ENCODE measurements at places on chromosomes 3 and 15.

DNA sequence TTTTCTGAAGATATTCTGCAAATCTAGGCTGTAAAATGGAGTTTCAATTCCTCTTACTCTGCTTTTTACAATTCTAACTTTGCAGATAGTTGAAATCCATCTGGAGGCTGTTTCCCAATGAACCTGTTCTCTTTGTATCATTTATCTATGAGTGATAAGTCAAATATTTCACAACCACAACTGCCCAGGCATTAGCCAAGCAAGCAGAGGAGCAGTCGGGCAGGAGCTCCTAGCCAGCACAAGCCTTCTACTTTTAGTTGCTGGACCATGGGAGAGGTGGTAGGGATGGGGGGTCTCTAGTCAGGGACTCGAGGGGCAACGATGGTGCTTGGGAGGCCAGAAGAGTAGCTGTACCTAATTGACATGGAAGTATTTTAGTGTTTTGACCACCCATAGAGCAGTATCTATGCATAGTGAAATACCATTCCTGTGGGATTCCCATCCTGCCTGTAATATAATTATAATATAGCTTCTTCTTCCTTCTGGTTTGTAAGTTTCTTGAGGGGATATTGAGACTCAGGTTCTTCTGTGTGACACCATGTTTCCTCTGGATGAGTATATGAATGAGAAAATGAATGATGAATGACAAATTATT is 353.5 kb upstream of the IL12A start:
- no peak for DNase-seq

- DNase-seq: peak; percentile 93
Observed at GRCh38 chr3:10344147-10344943, 23.4 kb upstream of the SEC13 start.

DNA sequence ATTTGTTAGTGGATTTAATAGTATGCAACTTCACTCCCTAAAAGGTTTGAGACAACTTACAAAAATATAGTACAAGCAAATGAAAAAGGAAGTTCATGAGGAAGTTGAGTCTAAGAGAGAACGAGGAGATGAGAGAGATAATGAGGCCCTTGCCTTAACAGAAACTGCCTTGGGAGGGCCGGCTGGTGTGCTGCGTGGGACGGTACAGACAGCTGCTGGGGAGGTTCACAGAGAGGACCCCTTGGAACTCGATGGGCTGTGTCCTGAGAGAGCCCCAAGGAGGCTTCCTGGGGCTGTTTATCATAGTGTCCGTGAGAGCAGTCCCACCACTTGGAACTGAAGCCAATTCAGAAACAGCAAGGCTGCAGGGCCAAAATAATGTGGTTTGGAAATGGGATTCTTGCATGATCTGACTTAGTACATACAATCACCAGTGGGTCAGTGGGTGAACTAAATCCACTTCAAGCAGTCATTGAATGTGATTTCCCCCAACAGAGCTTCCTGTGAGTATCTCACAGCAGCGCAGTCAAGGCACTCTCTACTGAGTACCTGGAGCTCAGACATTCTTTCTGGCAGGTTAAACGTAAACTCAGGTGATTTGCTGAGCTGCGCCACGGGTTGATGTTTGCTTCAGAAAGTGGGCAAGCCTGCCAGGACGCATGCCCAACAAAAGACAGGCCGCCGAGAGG is 90.8 kb downstream of the CRTC3 start:
- no peak for DNase-seq

- DNase-seq: no peak
Observed at GRCh38 chr15:48175126-48175525, 3.0 kb downstream of the MYEF2 start.

- no peak for DNase-seq
Observed at GRCh38 chr3:16449369-16449768, 64.1 kb downstream of the RFTN1 start.

DNA sequence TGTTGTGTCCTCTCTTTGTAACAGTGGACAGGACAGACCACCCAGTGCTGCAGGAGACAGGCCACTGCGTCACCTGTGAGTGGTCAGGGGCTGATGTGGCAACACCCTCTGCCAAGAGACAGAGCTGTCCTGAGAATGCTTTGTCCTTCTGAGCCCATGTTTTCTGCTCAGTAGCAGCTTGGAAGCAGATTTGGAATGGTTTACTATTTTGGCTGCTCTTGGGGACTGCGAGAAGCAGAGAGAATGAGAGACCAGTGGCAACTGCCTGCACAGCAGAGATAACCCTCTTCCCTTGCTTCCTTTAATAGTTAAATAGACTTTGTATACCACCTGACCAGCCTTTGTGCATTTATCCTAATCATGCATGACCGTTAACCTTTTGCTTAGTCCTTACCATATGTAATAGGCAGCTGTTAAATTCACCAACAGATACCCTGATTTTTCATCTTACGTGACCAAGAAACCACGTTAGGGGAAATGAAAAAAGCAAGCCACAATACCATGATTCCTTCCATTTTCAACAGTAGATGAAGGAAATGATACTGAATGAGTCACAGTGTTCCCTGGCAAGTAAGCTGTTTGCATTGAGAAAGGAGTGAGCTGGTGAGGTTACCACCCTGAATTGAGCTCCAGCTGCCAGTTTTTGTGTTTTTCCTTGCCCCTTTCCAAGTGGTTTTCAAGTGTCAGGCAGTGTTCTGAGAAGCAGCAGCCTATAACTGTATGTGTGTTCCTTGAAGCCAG is 35.5 kb downstream of the B3GALNT1 start:
- DNase-seq: no peak

- no peak for DNase-seq
Observed at GRCh38 chr15:51114437-51115119, 19.9 kb upstream of the TNFAIP8L3 start.

GRCh38 chr3:124588794-124589193 is 141.5 kb upstream of the UMPS start:
- DNase-seq: no peak

GRCh38 chr15:45640616-45641015 is 5.8 kb downstream of the SQOR start:
- DNase-seq: no peak

DNA sequence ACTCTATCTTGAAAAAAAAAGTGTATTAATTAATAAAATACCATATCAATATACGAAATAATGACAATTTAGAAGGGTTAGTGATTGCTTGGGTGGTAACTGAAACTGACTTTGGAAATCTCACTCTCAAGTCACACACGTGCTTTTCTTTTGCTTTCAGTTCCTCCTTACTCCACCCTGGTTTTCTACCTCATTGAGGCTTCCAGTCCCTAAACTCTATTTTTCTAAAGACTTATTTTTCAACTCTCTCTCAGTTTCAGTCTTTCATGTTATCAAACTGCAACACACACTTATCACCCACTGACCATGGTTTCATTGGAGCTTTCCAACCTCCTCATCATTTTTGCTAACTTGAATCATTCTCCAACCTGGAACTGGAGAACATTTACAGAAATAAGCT is 23.5 kb downstream of the IL12A start:
- DNase-seq: no peak

- DNase-seq: no peak
Observed at GRCh38 chr3:44954304-44954703, 21.7 kb downstream of the ZDHHC3 start.

- DNase-seq: no peak
Observed at GRCh38 chr3:159763011-159763601, 225.5 kb upstream of the IL12A start.

- DNase-seq: no peak
Observed at GRCh38 chr3:186821429-186822387, 15.4 kb upstream of the RFC4 start.

- DNase-seq: peak; percentile 62
Observed at GRCh38 chr3:184234224-184234623, 4.8 kb downstream of the VWA5B2 start.

DNA sequence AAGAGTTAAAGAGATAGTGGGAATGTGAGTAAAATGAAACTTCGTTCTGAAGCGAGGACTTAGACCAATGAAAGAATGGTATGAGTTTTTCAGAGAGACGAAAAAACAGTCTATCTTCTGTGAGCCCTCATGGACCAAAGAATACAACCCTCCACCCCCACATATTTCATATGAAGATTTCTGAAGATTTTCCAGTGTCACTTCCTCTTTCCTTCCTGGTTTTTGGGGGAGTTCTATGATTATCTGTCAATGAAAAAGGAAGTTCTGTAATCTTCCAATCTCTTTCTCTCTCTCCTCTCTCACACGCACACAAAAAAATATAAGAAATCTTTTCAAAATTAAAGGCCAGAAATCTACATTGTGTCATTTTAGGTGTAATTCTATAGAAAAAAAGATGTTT is 27.7 kb downstream of the CMSS1 start:
- no peak for DNase-seq

DNA sequence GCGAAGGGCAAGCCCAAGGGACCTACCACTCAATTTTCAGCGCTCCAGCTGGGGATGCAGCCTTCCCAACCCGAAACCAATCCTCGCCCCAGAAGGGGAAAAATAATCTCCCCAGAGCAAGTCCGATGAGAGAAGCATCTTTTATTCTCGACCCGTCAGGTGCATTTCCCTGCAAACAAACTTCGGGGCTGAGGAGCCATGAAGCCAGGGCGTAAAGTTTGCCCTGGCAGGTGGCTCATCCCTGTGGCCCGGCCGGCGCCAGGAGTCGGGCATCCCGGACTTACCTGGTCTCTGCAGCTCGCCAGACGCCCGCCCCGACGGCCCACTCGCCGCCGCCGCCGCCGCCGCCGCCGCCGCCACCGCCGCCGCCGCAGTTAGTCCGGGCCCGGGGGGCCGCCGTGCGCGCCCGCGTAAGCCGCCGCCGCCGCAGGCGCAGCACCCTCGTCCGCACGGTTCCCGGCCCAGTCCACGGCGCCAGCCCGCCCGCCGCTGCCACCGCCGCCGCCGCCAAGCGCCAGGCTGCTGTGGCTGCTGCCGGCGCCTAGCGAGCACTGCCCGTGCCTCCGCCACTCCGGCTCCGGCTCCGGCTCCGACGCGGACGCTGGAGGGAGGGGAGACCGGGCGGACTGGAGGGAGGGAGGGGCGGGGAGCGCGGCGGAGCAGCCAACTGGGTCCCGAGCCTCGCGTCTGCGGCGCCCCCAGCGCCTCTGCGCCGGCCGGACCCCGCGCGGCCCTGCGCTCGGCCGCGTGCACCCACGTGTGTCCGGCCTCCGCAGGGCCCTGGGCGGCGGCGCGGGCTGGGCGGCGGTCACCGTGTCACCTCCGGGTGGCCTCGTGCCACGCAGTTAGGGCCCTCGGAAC is at the start of gene CNTN3:
Gene CNTN3 (minus strand): TSS at position 553 of the 861 bp plus-strand sequence. CDS start 93,547 bp downstream, outside the sequence.
- DNase-seq: peak; percentile 31

DNA sequence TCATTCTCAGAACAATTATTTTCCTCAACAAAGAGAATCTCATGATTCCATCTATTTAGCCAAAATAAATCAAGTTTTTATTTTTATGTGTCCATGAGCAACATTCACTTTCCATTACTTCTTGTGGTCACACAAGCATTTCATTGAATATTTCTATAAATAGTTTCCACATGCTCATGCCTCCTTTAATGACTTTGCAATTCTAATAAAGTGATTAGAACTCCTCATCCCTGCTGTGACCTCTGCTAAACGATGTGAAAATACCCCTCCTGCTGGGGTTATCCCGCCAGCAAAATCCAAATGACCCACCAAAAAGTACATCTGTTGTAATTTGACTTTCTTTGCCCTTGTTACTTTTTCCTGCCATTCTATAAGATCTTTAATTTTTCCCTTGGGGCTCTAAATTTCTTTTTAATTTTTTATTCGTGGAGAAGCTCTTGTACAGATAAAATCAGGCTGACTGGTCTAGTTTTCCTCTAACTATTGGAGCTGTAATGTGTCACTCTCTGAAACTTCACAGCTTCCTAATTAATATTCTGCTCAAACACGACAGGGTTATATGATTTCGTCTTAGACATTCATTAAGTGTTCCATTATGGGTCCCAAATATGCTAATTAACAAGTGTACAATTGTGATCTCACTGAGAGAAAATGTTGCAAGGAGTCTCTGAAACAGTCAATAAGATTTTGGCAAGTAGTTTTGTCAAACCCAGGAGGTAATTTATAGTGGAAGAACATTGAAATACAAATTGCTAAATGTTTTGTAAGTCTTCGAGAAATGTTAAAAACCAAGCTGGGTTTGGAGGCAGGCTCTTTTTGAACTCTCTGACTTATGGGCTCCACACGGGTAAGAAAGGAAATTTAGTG is 533.1 kb upstream of the NAALADL2 start:
- no peak for DNase-seq

GRCh38 chr15:55652359-55652758 is 64.2 kb upstream of the PYGO1 start:
- DNase-seq: no peak

DNA sequence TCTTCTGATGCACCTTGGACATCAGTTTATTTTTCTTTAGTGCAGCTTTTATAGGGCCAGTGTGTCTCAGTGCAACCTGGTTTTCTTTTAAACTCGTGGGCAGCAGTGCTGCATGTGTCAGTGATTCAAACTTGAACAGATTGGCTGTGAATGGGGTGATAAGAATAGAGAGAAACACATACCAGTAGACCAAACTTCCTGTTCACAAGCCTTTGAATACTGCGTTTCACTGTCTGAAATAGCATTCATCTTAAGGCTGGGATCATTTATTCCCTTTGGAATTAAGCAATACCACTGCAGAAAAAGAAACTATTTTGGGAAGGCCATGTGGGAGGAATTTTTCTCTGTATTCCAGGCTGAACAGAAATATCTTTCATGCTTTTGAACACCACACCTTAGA is 51.7 kb downstream of the PHLDB2 start:
- DNase-seq: no peak

- no peak for DNase-seq
Observed at GRCh38 chr3:152608696-152609594, 226.0 kb upstream of the P2RY1 start.

GRCh38 chr3:55044486-55044885 is 116.6 kb upstream of the LRTM1 start:
- no peak for DNase-seq

DNA sequence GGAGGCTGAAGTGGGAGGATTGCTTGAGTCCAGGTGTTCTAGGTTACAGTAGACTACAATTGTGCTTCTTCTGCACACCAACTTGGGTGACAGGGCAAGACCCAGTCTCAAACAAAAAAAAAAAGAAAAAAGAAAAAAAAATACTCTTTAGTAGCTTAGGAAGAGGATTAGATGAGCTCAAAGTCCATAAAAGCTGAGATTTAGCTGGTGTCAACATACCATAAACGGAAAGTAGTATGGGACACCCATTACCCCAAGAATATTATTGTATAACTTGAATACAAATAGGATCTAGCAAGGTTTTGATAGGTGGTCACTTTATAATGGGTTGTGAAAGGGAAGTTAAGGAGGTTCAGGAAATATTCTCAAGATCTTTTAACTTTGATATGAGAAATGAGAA is 38.0 kb upstream of the ULK4 start:
- DNase-seq: no peak

DNA sequence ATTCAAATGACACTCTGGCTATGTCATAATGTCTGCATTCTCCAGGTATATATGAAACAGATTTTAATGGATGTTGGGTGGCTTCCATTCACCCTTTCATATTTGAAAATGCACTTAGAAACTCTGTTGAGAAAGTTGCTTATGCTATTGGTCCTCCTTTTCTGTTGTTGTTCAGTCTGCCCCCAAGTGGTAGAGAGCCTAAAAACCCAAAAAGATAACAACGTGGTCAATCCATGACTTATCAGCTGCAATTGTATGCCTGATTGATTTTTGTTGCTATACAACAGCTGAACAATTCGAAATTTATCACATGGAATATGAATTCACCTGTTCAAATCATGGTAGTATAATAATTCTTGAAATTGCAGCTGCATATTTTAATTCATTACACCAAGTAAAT is 279.8 kb downstream of the ROBO2 start:
- DNase-seq: no peak

GRCh38 chr3:72338942-72339669 is 509.1 kb downstream of the SHQ1 start:
- DNase-seq: peak; percentile 30

- peak; percentile 89 for DNase-seq
Observed at GRCh38 chr3:42572278-42572677, 9.5 kb downstream of the SEC22C start.

All from posterior cingulate gyrus (tissue), 11 donors.